ENCODE measurements at places on chromosomes 11 and 22. TPM values are rescaled to one million over a fixed set of nuclear protein-coding genes. Genes with fewer than 3 reads are reported as not detected.

IFITM10 gene
- total RNA-seq = not detected

RIMBP3C gene
- total RNA-seq = 1.4 TPM

ASCL2 gene
- total RNA-seq = not detected

ENTHD1 gene
- total RNA-seq = not detected

- DNase-seq = no peak
These were observed 3.3 kb upstream of the TRIM29 start for GRCh38 chr11:120141113-120141767.

DNA sequence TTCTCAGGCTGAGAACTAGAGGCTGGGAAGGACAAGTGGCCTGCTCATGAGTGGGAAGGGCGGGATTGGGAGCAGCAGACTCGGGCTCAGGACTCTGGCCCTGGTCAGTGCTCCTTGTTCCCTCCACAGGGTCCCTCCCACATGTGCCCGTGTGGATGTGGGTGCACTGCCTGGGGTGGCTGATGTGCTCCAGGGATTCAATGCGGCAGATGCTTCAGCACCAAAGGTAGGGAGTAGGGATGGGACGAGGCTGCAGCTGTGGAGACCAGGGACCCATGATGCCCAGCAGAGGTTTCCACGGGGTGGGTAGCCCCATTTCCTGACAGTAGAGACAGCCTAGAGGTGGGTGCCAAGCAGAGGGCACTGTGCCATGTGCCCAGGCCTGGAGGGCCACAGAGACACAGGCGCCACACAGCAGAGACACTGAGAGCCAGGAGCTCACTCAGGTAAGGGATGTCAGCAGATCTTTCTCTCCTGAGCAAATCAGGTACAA, 89.5 kb downstream of the GGTLC2 start:
- DNase-seq = no peak

- no peak for DNase-seq
These were observed 258.5 kb downstream of the LUZP2 start for GRCh38 chr11:24755260-24755839.

DNA sequence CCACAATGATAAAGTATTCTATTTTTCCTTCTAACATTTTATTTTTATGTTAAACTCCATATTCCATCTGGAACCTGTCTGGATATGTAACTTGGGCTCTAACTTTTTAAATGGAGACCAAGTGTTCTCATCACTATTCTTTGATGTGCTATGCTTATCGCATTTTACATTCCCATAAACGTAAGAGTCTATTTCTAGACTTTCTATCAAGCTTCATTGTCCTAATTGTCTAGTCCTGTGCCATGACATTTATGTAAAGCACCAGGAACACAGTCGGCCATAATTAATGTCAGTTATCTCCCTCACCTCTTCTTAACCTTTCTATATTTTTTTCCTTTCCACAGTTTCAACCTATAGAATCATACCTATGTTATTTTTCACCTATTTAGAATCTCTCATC, 113.9 kb upstream of the TEAD1 start:
- no peak for DNase-seq

GRCh38 chr11:134277183-134278001, 1.2 kb downstream of the GLB1L3 start:
- DNase-seq = no peak

- DNase-seq = no peak
These were observed 15.1 kb upstream of the OAF start for GRCh38 chr11:120195601-120196320.

- no peak for DNase-seq
These were observed 71.5 kb downstream of the FBLN1 start for GRCh38 chr22:45574069-45574703.

GRCh38 chr11:1933416-1934334, 13.5 kb upstream of the MRPL23 start:
- no peak for DNase-seq

- DNase-seq = no peak
These were observed 16.1 kb upstream of the NRIP3 start for GRCh38 chr11:9019861-9020260.

GRCh38 chr11:59053387-59053786, 32.7 kb upstream of the GLYATL1B start:
- peak; percentile 74 for DNase-seq

- no peak for DNase-seq
These were observed 17.5 kb downstream of the MRGPRG start for GRCh38 chr11:3201112-3201581.

DNA sequence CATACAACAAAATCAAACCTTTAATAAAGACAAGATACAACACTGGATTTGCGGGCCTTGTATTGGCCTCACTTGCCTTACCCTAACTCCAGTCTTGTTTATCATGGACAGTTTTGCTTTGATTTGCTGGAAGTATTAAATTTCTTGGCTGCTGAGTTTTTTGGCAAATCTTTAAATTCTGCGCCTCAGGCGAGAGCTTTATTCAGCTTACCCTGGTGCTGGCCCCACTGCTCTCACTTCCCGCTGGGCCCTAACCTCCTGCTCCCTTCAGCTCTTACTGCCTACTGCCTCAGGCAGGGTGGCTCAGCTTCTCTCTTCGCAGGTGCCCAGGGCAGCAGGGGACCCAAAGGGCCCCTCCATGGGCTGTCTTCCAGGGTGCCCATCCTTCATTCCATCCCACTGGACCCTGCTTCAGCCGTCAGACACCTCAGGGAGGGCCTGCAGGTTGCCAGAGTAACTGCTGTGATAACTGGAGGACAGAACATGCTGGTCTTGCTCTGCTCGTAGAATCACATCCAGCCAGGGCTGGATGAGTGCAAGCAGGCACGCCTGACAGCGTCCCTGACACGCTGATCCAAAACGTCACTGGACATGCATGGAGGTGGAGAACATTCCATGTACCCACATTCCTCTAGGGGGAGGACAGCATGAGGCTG, 45.7 kb upstream of the TUB start:
- DNase-seq = no peak

- no peak for DNase-seq
These were observed 46.4 kb upstream of the FTH1 start for GRCh38 chr11:62013537-62014476.

- DNase-seq = no peak
These were observed 91.7 kb downstream of the MED15 start for GRCh38 chr22:20599117-20599516.

DNA sequence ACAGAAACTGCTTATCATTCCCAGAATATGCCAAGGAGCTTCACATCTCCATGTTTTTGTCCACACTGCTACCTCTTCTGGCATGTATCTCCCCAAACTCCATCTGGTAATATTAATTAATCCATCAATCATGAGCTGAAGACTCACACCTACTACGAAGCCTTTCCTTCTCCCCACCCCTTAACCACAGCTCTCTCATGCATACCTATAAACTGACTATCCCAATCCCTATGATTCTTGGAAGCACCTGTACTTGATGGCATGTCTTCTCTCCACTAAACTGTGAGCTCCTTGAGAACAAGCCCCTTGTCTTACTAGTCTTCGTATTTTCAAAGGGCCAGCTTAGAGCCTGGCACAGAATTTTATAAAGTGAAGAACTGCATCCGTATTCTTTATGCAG, 47.3 kb downstream of the RELT start:
- DNase-seq = no peak
